NCI-H1436 treated with DMSO at 0.1 percent for 48 hours (cell line): ENCODE measurements at places on chromosomes 3 and 15.

- DNase-seq = no peak
Measured at GRCh38 chr3:48938156-48938555, 19.5 kb downstream of the ARIH2 start.

DNA sequence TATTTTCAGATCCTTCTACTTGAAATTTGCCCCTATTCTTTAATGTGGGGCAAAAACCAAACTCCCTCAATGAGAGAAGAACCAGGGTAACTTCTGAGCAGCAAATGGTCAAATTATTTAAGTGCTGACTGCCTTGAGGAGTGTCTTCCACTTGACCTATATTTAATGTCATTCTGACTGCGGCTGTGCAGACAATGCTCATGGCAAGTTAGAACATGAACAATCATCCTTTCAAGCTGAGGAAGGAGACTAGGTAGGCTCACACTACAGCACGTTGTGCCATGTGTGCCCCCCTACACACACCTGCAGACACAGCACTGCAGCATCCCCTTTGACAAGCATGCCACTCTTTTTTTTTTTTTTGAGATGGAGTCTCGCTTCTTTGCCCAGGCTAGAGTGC is 98.2 kb downstream of the OSBPL10 start:
- DNase-seq = no peak

DNA sequence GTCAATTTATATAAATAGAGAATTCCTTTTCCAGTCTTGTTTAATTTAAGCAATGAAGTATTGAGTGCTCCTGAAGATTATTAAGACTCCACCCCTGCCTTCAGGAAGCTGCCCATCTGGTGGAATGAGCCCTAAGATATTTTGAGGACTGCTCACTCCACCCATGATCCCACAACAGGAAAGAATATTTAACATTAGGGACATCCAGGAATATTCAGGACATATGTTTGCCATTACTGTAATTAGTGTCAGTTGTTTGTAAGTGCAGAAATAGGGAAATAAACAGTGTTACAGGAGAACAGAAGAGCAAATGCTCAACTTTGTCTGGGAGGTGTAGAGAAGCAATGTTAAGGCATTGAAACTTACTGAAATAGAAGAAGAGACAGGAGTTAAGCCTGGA is 375.0 kb downstream of the ROBO2 start:
- no peak for DNase-seq

DNA sequence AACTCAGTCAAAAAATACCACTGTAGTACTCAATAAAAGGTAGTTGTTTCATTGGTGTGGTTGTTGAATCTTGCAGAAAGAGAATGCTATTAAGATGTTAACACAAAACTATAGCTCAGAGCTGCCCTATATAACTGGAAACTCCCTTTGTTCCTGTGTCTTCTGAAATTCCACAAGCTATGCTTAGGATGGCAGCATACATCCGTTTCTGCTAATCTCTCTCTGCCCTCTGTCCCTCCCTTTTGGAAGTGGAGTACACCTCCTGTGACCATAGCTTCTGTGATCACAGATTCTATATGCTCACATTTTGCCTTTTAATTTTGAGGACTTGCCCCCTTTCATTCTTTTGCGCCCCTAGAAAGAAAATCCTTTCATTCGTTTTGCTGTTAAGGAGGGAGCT is 33.7 kb downstream of the ARPP21 start:
- no peak for DNase-seq

DNA sequence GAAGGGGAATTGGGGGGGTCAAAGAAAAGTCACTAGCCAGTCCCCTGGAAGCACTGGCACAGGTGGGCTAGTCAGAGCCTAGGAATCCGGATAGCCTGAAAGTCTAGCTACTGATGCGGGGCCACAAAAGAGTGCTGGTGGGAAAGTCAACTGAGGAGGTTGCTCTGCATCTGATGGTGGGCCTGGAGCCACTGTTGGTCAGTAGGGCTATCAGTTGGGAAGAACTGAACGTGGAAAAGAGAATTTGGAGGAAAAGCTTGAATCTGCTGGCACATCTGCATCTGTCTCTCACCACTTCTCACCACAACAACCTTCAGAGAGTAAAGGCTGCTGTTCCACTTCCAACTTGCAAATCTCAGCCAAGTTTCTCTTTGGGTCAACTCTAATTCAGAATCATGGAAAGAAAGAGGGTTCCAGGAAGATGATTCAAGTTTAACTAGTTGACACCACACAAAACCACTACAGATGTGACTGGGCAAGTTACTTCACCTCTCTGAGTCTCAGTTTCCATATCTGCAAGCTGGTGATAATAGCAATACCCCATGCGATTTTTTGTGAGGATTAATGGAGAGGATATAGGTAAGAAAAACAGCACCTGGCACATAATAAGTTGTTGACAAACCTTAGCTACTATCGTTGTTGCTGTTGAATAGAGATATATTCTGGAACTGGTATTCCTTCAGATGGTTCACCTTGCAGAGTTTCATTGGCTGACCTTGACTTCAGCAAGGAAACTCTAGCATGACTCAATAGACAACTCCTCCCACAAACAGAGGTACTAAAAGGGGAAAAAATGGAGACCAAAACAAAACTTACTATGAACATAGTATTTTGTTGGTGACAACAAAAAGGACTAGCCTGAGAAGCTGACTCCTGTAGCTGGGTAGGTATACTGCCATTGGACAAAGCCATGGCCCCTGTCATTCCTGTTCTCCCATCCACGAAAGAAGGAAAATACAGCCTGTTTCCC is 280.2 kb upstream of the STT3B start:
- no peak for DNase-seq

DNA sequence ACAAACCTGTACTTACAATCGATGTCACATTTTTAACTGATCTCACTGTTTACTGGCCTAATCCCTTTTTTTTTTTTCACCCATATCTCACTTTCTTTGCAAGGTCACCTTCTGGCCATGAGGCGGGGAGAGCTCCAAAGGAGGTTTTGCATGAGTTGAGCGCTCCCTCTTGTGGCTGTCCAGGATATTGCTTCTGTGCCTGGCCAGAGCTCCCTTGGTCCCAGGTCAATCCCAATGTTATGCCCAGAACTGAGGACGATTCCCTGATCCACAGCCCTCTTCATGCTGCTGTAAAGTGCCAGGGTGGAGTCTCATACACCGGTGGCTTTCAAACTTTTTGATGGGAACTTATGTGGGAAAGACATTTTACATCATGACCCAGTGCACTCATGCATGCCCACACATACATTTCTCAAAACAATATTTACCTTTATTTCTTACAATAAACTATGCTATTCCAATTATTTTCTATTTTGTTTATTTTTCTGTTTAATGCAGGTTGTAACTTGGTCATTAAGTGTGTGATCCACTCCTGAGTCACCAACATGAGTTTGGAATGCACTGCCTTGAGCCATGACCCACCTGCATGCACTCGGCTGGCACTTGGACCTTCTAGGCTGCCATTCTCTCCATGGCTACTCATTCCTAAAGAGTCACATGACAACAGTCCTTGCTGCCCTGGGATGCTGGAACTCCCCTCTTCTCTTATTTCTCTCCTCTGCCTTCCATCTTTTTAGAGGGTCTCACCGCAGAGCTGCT is 9.6 kb upstream of the SST start:
- peak; percentile 20 for DNase-seq

- DNase-seq = peak; percentile 16
Measured at GRCh38 chr3:150787741-150788370, 24.9 kb upstream of the SIAH2 start.

DNA sequence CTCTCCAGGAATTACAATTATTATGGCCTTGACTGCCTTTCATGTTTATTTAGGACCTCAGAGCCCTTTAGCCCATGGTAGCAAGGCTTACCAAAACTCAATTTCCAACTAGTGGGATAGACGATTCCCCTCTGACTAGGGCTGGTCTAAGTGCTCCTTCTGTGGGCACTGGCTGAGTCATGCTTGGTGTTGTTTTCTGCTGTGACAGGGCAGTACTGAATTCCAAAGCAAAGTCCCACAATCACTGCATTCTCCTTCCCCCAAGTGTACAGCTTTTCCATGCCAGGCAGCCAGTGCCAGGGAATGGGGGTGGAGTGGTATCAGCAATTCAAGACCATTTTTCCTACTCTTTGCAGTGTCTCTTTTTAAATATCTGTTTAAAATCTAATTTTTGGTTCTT is 509.0 kb upstream of the NECTIN3 start:
- DNase-seq = no peak

- DNase-seq = no peak
Measured at GRCh38 chr15:80776420-80777045, 2.6 kb upstream of the CEMIP start.

DNA sequence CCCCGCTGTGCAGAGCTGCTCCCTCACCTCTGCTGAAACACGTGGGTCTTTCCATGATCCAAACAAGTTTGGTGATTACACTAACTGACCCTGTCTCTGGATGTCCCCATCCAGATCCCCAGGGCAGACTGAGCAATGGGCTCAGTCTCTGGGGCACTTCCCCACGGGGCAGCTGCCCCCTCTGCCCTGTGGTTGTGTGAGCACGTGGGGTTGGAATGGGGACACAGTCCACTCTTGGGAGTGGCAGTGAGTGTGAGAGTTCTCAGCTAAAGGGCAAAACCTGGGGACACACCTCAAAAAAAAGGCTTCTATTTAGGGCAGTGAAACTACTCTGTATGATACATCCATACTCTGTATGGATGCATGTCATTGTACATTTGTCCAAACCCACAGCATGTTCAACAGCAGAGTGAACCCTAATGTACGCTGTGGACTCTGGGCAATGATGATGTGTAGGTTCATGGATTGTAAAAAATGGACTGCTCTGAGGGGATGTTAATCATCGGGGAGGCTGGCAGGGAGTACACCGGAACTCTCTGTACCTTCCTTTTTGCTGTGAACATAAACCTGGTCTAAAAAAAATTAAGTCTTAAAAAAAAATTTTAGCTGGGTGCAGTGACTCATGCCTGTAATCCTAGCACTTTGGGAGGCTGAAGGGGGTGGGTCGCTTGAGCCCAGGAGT is 49.9 kb upstream of the BLM start:
- DNase-seq = no peak

DNA sequence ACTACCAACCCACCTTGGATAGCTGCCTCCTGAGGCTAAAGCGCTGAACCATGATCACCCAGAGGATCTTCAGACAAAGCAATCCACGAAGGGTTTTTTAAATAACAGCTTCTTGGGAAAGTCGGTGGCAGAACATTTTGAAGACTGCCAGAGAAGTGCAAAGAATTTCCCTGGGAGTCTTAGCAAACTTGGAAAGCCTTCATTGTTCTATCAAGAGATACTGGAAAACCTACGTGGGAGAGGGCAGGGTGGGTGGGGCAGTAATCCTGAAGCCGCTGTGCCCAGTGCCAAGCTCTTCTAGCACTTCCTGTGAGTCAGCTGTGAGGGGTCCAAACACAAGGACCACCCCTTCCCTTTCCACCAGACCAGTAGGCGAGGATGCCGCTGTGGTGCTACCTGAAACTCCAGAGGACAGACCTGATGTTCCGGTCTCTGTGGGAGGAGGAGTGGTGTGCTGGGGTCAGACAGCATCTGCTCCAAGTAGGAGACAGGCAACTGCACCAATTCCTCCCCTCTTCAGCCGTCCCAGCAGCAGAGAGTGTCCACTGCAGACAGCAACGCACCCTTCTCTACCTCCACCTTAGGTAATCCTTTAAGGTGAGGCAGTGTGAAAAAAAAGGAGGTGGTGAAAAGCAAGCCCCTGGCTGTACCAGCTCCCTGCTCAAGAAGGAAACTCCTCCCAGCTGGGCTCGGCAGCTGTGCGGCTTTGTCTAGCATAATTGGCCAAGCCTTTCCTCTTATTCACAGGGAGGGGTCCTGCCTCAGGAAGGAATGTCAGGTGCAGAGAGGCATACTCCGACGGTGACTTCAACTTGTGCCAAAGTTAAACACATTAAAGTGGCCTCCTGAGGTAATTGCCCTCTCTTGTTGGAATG is 99.0 kb downstream of the TMCC1 start:
- peak; percentile 55 for DNase-seq

DNA sequence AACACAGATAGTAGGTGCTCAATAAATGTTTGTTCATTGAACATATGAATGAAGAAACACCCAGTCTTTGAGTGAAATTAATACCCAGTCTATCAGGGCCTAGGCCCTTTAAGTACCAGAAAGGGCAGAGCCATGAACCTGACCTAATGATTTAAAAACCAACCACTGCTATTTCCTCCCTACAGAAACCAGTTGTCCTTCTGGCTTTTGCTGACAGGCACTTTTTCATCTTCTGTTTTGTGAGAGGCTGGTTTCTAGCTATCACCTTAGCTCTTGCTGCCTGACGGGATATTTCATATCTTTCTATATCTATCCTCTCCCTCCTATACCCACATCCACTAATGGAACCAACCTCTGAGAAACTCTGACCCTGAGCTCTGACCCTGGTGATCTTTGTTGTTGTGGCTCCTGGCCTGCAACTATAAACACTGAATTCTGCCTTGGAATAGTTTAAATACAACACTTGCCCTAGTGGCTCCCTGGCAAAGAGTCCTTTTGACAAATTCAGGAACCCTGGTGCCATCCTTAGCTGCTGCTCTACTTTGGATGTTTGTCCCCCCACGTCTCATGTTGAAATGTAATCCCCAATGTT is 4.1 kb upstream of the AHSG start:
- DNase-seq = no peak
